NCI-H524 (cell line): ENCODE measurements at places on chromosomes 4 and X.

- no peak for DNase-seq
Observed at GRCh38 chrX:39401483-39402110, 600.3 kb downstream of the MID1IP1 start.

DNA sequence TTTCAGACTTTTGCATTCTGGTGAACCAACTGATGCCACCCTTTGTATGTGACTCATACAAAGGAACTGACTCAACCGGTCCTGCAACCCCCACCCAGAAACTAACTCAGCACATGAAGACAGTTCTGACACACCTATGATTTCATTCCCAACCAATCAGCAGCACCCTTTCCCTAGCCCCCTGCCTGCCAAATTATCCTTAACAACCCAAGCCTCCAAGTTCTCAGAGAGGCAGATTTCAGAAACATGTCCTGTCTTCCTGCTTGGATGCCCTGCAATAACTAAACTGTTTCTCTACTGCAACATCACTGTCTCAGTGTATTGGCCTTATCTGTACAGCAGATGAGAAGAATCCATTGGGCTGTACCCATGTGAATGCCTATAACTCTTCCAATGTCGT lies 284.7 kb downstream of the CAMK2D start:
- DNase-seq, result no peak

DNA sequence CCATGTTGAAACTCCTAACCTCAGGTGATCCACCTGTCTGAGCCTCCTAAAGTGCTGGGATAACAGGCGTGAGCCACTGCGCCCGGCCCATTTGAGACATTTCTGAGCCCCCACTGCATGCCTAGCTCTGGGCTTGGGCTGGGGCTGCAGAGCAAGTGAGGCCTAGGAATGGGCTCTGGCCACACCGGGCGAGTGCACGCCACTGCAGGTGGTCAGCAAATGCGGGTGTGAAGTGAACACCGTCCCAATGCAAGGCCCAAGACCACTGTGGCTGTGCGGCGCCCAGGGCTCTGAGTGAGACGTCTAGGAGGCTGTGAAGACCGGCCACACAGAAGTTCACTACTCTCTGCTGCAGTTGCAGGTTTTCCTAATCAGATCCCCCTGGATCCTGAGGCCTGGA lies 9.5 kb downstream of the SH3TC1 start:
- DNase-seq, result no peak

GRCh38 chr4:184331268-184331995 lies 113.8 kb upstream of the ENPP6 start:
- peak; percentile 16 for DNase-seq

DNA sequence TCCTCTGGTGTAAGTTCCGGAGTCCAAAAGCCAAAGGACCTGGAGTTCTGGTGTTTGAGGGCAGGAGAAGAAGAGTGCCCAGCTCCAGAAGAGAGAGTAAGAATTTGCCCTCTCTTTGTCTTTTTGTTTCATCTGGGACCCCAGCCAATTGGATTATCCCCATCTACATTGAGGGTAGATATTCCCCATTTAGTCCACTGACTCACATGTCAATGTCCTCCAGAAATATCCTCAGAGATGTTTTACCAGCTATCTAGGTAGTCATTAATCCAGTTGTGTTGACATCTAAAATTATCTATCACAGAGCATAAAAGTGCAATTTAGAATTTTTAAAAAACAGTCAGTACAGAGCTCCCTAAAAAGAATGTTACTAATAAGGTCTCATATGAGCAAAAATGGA lies 132.9 kb upstream of the TMEM47 start:
- no peak for DNase-seq

DNA sequence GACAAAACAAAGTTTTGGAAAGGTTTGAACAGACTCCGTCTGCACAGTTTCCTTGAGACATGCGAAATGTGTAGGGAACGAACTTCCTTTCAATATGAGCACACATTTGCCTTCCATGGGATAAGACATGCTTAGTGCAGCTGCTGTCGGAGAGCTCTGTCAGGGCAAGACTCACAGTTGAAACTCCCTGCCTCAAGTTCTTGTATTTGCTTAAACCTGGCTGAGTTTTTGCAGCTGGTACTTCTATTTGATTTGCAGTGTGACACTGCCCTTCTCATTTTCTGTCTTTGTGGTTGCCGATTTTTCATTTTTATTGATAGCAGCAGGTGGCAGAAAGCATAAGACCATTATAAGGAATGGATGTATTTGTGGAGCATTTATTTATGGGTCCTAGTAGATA lies 18.2 kb upstream of the RHOH start:
- no peak for DNase-seq

DNA sequence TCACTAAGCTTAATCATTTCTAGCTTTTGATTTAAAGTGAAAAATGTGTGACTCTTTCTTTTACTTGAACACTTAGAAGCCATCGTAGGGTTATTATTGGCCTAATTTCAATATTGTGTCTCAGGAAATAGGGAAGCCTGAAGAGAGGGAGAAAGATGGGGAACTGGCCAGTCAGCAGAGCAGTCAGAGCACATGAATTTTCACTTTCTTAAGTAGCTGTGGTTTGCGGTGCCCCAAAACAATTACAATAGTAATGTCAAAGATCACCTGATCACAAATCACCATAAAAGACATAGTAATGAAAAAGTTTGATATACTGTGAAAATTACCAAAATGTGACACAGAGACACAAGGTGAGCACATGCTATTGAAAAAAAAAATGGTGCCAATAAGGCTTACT lies 45.5 kb downstream of the CENPC start:
- DNase-seq, result no peak

- DNase-seq, result no peak
Observed at GRCh38 chr4:126776361-126776760, 856.4 kb upstream of the INTU start.
